NCI-H2107 (cell line): ENCODE measurements at places on chromosomes 4 and X.

DNA sequence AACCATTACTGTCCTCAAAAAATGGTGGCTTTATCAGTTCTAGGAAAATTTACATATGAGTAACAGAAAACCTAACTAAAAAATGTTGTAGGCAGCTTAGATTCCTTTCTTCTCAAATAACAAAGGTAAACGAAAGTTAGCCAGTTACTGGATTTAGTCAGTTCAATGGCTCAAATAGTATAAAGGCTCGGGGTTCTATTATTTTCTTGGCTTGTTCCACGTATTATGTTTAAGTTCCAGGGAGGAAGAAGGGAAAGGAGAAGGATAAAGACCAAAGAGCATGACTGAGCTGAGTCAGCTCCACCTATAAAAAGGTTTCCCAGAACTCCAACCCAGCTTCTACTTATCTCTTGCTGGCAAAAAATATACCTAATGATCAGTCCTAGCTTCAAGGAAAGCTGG lies 41.0 kb upstream of the MAB21L2 start:
- DNase-seq = no peak

GRCh38 chr4:120059036-120059435 lies 7.6 kb downstream of the MAD2L1 start:
- DNase-seq = no peak

GRCh38 chr4:37533286-37534033 lies 152.7 kb downstream of the RELL1 start:
- DNase-seq = no peak

- DNase-seq = no peak
Measured at GRCh38 chr4:32775049-32775448, 2054.9 kb downstream of the PCDH7 start.

DNA sequence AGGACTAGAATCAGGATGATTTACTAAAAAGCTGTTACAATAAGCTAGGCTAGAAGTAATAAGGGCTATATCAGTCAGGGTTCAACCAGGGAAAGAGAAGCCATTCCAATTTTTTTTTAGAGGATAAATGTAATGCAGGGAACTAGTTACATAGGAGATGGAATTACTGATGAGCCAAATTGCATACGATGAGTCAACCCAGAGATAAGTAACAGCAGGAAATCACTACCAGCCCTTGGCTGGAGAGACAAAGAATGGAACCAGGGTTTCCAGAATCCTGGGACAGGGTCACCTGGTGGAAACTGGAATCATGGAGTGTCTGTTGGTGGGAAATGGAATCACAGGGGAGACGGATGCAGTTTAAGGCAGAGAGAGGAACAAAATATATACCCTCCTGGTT lies 13.1 kb upstream of the MAGEA4 start:
- DNase-seq = no peak

GRCh38 chr4:39394706-39395105 lies 12.0 kb upstream of the KLB start:
- no peak for DNase-seq

DNA sequence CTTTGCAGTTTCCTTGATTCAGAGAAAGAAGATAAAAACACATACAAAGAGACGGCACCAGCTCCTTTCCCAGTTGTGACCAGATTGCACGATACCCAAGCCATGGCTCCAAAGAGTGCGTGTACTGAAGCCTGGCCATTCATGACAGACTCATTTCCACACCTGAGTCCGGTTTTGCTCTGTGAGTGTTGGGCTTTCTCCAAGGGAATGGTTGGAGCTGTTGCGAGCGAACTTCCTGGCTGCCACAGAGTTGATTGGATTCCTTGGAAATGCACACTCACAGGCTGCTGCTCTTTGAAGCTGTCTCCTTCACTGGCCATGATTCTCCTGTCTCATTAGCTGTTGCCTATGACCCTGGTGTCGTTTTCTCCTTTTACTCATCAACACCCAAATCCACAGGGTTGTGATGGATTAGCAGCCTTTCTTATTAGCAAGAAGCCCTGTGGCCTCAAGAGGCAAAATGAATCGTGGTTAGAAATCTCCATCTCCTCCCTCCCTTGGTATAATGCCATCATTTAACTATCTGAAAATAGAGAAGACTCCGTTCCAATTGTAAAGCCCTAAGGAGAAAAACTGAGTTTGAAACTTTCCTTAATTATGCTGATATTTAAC lies 43.9 kb upstream of the BBS12 start:
- DNase-seq = no peak

DNA sequence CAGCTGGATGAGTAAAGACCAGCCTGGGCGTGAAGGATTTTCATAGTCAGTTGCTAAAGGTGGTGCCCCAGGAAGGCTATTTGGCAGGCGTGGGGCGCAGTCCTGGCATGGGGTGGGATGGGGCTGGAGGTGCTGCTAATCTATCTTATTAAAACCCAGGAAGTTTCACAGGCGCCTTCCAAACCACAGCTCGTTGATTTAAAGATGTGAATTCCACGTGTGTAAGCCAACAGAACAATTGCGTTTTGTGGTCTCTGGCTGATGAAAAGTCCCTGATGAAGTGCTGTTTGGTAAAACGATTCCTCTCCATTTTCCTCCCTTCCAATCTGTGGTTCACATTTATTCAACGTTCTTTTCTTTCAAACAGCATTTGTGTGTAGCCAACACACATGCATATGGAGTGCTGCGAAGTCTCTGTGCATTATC lies 105.0 kb downstream of the TBL1X start:
- no peak for DNase-seq

GRCh38 chr4:4574792-4575191 lies 32.9 kb upstream of the STX18 start:
- DNase-seq = no peak

DNA sequence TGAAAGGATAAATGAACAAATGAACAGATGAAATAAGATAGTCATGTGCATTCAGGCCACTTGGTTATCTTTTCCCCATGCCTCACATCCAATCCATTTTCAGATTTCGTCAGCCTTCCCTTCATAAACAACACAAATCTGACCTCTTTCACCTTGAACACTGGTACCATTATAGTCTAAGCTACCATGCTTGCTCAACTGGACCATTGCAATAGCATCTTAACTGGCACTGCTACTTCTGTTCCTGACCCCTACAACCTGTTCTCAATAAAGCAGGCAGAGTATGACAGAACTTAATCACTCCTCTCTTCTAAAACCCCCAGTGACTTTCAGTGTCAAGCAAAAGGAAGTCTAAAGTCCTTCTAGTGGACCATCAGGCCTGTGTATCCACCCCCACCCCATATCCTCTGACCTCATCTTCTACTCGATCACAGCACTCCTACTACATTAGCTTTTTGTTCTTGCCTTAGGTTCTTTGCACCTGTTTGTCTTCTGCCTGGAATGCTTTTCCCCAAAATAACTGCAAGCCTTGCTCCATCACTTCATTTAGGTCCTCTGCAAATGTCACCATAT lies 40.7 kb downstream of the LARP7 start:
- DNase-seq = no peak

GRCh38 chrX:9582956-9583355 lies 118.1 kb downstream of the TBL1X start:
- DNase-seq = no peak

GRCh38 chrX:10186355-10186754 lies 29.6 kb downstream of the CLCN4 start:
- no peak for DNase-seq

DNA sequence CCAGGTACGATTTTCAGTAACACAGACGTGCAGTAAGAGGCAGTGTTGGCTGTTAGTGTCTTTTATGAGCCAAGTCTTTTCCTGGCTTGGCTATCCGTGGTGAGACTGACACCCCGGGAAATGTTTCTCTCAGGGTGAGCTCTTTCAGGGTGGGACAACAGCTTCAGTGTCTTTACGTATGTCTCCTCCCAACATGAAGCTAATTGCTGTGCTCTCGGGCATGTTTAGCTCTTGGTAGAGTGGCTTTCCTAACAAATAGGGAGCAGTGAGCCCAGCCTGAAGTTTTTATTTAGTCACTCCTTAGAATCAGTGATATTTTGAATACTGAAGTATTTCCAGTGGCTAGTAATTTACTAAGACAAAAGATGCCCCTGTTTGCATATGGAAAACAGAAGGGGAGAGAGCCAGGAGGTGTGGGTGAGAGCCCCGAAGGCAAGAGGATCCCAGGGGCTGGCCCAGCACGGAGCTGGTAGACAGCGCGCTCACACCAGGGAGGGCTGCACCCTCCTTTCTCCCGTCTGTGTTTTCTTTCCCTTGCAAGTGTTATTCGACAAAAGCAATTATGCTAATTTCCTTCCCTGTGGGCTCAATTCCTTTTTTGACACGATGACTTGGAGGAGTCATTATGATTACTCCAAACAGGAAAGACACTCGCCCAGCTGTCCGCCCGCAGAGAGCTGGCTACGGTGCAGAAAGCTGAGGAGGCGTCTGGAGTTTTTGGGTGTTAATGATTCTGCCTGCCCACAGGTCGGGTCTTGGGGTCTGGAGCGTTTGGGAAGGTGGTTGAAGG lies 47.7 kb downstream of the PDGFRA start:
- DNase-seq = no peak

DNA sequence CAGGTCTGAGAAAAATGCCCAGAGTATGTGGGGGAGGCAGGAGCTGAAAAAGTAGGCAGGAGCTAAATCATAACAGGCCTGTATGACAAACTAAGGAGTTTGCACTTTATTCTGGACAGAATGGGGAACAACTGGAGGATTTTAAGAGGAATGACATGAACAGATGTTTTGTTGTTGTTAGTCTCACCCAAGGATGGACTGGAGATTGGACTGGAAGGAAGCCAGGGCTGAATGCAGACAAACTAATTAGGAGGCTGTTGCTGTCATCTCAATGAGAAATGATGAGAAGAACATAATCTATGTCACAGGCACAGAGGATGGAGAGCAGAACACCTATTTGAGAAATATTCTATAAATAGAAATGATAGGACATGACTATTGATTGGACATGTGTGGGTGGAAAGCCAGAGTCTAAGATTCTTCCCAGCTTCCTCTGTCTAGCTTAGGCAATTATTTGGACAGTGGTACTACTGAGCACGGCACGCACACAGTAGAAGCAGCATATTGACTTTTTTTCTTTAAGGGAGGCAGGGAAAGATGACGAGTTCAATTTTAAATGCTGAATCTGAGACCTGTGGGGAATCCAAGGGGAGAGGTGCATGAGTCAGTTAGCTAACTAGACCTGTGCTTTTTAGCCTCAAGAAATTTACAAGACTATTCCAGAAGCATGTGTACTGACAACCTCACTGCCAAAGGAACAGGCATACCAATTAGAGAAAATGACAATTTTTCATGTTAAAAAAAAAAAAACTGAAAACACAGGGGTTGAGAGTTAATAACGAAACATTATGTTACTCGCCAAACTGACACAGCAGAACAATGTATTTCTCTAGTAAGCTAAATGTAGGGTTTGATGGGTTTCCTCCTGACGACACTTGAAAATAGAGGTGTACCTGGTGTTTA lies 963 bp upstream of the USO1 start:
- no peak for DNase-seq

- DNase-seq = no peak
Measured at GRCh38 chr4:181938631-181939030, 304.6 kb upstream of the TENM3 start.

- DNase-seq = no peak
Measured at GRCh38 chrX:40521868-40522450, 58.8 kb upstream of the ATP6AP2 start.

DNA sequence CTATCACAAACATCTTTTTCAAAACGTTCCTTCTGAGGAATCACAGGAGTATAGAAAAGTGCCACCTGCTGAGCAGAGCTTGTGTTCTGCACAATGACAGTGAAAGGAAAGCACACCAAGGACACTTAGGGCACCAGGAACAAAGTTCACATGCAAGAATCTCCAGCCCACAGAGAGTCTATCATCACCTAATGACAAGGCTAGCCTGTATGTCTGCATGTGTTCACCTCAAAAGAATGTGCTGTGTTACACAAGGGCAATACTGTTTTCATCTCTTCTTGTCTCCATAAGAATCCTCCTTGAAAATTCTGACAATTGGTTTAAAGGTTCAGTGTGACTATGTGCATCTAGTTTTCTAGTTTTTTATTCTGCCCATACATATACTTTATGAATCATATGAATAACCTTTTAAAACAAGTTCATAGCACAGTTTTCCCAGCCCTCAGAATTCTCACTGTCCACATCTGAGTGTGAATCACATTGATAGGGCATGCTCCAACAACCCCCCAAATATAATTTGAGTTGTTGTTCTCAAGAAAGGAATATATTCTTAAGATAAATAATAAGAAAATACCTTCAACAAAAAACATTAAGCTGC lies 118.0 kb downstream of the PWWP3B start:
- DNase-seq = no peak

DNA sequence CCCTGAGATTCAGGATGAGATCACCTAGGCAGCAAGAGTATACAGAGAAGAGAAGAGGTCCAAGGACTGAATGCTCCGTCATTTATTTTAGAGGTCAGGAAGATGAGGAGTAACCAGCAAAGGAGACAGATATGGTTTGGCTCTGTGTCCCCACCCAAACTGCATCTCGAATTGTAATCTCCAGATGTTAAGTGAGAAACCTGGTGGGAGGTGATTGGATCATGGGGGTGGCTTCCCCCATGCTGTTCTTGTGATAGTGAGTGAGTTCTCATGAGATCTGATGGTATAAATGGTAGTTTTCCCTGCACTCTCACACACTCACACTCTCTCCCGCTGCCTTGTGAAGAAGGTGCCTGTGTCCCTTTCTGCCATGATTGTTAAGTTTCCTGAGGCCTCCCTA lies 60.8 kb downstream of the MID1IP1 start:
- no peak for DNase-seq

DNA sequence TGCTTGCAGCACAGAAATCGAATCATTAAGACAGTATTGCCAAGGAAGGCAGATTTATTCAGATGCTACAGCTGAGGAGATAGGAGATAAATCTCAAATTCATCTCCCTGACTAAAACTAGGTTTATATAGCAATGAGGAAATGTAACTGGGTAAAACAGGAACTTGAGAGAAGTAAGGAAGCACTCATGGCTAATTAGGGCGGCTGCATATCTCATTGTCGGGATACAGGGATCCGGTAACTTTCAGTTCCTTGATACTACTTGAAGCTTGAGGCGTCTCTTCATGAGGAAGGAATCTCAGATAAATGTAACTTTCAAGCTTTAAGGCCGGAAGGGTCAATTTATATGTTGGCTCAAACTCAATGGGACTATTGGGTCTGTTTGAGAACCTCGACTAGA lies 129.2 kb upstream of the WDR1 start:
- no peak for DNase-seq

DNA sequence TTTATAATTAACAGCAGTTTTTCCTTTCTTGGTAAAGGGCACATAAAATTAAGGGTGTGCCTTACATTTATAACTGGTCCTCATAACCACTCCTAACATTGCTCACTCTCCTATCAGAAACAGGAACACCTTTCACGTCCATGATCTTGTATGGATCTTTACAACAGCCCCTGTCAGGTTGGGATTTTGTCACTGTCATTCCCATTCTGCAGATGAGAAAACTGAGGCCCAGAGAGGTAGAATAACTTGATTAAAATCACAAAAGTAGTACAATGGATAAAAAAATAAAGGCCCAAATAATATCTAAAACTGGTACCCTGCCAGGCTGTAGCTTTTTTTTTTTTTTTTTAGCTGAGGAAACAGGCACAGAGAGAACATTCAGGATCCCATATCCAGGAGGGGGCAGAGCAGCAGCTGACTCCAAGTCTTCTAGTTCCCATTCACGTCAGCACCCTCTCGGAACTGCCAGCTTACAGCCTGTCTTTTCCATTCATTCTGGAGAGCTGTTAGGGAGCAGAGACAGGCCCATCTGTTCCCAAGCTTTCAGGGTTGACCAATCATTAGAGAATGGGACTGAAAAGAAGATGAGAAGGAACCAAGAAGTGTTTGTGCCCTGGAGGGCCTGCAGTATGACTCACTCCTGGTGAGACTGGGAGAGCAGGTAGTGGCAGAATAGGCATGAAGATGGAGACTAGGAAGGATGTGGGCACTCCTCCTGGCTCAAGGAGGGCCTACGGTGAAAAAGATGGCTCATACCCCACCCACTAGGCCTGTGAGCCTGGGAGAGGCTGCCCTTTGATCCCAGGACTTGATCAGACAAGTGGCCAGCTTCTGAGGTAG lies 7.3 kb downstream of the SUV39H1 start:
- DNase-seq = no peak
